ENCODE measurements at places on chromosomes 2 and 18. TPM values are rescaled to one million over a fixed set of nuclear protein-coding genes. Genes with fewer than 3 reads are reported as not detected.

The IL18R1 gene
- total RNA-seq = 5.1 TPM

DNA sequence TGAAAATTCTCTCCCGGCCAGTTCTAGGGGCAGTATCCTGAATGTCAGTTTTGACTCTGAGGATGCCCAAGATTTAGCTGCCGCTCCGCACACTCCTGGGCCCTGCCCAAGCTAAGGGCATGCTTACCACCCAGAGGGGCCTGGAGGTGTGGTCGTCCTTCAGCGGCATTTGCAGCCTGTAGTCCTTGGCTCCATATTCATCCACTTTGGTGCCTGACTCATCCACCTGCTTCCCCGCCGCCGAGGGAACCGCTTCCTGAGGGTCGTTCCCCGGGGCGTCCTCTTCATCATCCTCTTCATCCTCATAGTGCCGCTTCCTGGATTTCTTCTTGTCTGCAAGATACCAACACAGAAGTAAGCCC lies 577 bp downstream of the ERCC3 start:
- no peak for DNase-seq

- DNase-seq = no peak
These were observed 568.3 kb upstream of the MEX3C start for GRCh38 chr18:51765606-51766360.

DNA sequence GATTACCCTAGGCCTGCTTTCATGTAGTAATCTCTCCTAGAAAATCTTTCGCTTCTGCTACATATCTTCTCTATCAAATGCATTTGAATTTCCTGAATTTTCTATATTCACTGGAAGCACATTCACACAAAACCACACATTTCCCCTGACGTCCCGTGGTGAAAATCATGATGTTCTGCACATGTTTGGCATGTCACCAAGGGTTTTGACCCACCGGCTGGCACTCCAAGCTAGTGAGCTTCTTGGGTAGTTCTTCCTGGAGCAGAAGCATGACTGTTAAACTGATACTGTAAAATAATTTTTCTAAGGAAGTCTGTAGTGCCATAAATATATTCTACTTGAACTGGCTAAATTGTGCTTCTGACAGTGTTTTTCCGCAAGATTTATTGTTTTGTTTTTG lies 510.1 kb upstream of the SLC8A1 start:
- DNase-seq = no peak

- no peak for DNase-seq
These were observed 154.3 kb upstream of the KCNH7 start for GRCh38 chr2:162992828-162993227.

- DNase-seq = no peak
These were observed 149.8 kb downstream of the VWC2L start for GRCh38 chr2:214560618-214561190.

The MALT1 gene
- total RNA-seq = 12.8 TPM

- no peak for DNase-seq
These were observed 3.7 kb upstream of the AFF3 start for GRCh38 chr2:100145893-100146656.

DNA sequence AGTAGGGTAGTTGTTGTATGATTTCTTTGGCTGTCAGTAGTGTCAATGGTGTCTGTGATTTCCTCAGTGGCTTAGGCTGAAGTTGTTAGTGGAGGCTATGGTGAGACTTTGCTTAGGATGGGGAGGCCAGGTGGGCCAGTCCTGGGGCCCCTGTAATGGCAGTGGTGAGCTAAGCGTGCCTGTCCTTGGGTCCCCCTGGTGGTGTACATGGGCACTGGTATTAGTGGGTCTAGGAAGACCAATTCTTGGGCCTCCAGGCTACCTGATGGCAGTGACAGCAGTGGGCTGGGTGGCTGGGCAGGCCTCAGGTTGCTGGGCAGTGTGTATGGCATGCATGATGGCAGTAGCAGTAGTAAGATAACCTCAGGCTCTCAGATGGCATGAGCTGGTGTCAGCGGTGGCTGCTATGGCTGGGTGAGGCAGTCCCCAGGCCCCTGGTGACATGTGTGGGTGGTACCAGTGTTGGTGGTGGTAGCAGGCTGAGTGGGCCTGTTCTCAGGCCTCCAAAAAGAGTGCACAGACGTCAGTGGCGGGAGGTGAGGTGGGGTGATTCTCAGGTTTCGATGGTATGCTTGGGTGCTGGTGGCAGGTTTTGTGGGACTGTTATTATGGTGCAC lies 103.2 kb downstream of the KLHL14 start:
- DNase-seq = no peak

The RGPD8 gene
- total RNA-seq = 24.3 TPM

The PARD6G gene
- 6.7 TPM for total RNA-seq

- DNase-seq = no peak
These were observed 6.7 kb downstream of the NAB1 start for GRCh38 chr2:190655570-190655969.
